ENCODE measurements at places on chromosomes 13 and 19.

DNA sequence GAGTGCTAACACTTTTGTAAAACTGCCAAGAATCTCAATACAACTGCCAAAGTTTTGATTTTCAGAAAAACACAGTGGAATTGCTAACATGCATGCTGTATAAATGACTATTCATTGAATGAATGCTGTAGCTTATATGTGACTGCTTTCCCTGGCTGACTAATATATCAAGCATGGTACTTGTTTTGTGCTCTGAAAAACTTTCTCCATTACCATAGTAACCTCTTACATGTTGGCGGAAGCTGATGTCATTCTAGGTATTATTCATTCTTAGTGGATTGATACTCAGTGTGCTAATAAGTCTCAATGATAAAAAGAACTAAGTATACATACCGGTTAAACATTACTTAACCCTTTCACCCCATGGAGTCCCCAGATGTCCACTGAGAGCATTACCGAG is 166.1 kb upstream of the MYO16 start:
- DNase-seq, result no peak

GRCh38 chr19:51439021-51439465 is 19.2 kb downstream of the SIGLEC8 start:
- no peak for DNase-seq

DNA sequence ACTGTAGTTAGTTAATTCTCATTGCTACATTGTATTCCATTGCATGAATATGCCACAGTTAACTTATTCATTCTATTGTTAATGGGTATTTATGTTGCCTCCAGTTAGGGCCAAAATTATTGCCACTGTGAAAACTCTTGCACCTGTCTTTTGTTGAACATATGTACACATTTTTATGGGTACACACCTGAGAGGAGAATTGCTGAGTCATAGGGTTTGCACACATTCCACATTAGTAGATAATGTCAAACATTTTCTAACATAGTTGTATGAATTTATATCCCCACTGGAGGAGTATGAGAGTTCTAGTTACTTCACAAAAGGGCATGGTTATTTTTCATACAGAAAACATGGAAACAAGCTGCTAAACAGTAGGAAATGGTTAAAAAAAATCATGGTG is 338.4 kb downstream of the FOXO1 start:
- no peak for DNase-seq

DNA sequence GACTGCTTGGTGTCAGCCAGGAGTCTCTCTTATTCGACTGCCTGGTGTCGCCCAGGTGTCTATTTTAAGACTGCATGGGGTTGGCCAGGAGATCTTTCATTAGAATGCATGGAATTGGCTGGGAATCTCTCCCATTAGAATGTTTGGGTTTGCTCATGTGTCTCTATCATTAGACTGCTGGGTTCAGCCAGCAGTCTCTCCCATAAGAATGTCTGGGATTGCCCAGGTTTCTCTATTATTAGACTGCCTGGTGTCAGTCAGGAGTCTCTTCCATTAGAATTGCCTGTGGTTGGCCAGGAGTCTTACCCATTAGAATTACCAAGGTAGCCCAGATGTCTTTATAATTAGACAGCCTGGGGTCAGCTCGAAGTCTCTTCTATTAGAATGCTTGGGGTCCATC is 1496.0 kb downstream of the UQCRFS1 start:
- DNase-seq, result no peak

- no peak for DNase-seq
Measured at GRCh38 chr13:25046274-25046984, 49.5 kb upstream of the PABPC3 start.

GRCh38 chr13:33182729-33183128 is 102.8 kb downstream of the STARD13 start:
- no peak for DNase-seq

Measured in heart right ventricle (tissue), 16 donors.